ENCODE measurements at places on chromosomes 7 and 10.

- no peak for DNase-seq
Observed at GRCh38 chr10:33067481-33067880, 109.5 kb upstream of the ITGB1 start.

- DNase-seq: no peak
Observed at GRCh38 chr10:46523962-46524471, 32.4 kb downstream of the GPRIN2 start.

GRCh38 chr7:74289659-74290552, 699 bp downstream of the CLIP2 start:
- peak; percentile 20 for DNase-seq

- DNase-seq: peak; percentile 77
Observed at GRCh38 chr7:25851332-25852210, 300.4 kb upstream of the NFE2L3 start.

- DNase-seq: peak; percentile 15
Observed at GRCh38 chr7:11875635-11876034, 43.6 kb upstream of the THSD7A start.

DNA sequence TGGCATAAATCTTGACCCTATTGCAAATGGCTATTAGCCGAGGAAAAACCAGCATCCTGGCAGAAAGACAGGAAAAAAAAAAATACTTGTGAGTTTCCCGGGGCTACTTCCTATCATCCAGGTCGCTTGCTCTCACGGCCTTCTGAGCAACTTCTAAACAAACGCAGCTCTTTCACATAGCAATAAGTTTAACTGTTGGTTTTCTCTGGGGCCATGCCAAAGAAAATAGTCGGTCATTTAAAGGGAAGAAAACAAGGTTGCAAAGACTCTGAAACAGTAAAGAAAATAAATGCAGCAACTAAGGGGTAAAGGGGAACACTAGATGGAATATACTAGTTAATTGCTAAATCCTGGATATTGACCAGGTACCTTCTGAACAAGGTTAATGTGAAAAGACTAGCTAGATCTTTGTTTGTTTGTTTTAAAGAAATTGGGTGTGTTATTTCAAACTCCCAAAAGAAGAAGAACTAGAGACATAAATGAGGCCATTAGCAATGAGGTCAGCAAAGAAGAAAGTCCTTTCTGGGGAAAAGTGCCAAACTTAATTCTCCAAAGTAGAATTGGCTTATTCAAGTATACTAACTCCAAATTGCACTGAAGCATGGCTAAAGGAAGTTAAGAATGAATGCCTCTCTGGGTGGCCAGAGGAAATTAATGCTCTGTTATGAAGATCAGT, 54.2 kb downstream of the SLC39A12 start:
- DNase-seq: no peak

DNA sequence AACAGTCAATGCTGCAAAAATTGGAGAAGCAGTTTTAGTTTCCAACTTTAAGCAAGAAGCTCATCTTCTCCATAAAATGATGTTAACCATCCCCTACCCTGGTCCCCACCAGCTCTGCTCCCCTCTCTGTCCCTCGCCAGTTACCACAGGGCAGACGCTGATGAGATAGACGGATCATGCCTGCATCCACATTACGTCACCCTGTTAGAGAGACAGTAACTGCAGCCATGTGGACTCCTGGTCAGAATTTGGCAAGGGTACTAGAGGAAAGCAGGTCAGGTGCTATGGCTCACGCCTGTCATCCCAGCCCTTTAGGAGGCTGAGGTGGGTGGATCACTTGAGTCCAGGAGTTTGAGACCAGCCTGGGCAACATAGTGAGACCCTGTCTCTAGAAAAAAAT, 81.9 kb upstream of the FZD8 start:
- no peak for DNase-seq

GRCh38 chr7:17680026-17680425, 260.3 kb downstream of the SNX13 start:
- no peak for DNase-seq

GRCh38 chr10:8048281-8049008, 6.0 kb upstream of the GATA3 start:
- DNase-seq: no peak

GRCh38 chr10:44143556-44143955, 241.3 kb downstream of the CXCL12 start:
- no peak for DNase-seq

DNA sequence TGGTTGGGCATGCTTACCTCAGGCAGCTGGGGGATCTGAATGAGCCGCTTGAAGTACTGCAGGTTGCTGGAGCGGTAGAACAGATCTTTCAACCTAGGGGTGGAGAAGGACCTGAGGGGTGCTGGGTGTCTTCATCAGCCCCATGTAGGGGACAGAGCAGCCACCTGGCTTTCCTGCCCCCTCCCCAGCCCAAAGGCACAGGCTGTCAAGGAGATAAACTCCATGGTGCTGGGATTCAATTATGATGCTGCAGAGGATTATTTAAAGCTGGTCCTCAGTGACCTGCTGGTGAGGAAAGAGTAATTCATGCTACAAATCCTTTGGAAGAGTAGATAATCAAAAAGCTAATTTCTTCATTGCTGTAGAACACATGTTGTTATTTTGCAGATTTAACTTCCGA, 71.1 kb downstream of the SPDYE5 start:
- no peak for DNase-seq

- DNase-seq: no peak
Observed at GRCh38 chr10:43194859-43195258, 56.6 kb downstream of the CSGALNACT2 start.

- no peak for DNase-seq
Observed at GRCh38 chr10:19500959-19501358, 315.3 kb upstream of the PLXDC2 start.

GRCh38 chr7:56078196-56078595, 14.1 kb downstream of the SUMF2 start:
- no peak for DNase-seq

GRCh38 chr7:42348631-42349030, 111.6 kb upstream of the GLI3 start:
- DNase-seq: no peak

GRCh38 chr10:1686491-1686749, 50.9 kb downstream of the ADARB2 start:
- DNase-seq: no peak

- DNase-seq: peak; percentile 87
Observed at GRCh38 chr10:101829561-101830315, 11.5 kb upstream of the OGA start.

- no peak for DNase-seq
Observed at GRCh38 chr7:130048906-130049305, 2.3 kb downstream of the ZC3HC1 start.

GRCh38 chr7:24337180-24337579, 53.2 kb downstream of the NPY start:
- DNase-seq: peak; percentile 43

- DNase-seq: no peak
Observed at GRCh38 chr7:151869968-151870918, 6.7 kb downstream of the PRKAG2 start.

- no peak for DNase-seq
Observed at GRCh38 chr7:157003756-157004520, 6.5 kb downstream of the MNX1 start.

DNA sequence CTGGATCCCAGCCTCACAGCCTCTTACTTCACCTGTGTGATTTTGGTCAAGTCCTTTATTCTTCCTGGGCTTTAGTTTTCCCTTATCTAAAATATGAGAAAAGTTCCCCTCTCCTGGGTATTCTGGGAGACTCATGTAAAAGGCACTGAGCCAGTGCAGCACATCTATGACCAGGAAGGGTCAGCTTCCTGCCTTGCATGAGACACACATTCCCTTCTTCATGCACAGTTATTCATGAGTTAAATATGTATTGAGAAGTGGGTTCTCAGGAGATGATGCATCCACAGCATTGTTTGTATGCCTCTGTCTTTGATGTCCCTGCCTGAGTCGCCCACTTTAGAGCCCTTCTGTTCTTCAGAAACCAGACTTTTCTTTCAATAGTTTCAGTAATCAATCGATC, 33.3 kb downstream of the EGFR start:
- DNase-seq: no peak

GRCh38 chr7:127881564-127881963, 149.7 kb downstream of the LRRC4 start:
- no peak for DNase-seq

DNA sequence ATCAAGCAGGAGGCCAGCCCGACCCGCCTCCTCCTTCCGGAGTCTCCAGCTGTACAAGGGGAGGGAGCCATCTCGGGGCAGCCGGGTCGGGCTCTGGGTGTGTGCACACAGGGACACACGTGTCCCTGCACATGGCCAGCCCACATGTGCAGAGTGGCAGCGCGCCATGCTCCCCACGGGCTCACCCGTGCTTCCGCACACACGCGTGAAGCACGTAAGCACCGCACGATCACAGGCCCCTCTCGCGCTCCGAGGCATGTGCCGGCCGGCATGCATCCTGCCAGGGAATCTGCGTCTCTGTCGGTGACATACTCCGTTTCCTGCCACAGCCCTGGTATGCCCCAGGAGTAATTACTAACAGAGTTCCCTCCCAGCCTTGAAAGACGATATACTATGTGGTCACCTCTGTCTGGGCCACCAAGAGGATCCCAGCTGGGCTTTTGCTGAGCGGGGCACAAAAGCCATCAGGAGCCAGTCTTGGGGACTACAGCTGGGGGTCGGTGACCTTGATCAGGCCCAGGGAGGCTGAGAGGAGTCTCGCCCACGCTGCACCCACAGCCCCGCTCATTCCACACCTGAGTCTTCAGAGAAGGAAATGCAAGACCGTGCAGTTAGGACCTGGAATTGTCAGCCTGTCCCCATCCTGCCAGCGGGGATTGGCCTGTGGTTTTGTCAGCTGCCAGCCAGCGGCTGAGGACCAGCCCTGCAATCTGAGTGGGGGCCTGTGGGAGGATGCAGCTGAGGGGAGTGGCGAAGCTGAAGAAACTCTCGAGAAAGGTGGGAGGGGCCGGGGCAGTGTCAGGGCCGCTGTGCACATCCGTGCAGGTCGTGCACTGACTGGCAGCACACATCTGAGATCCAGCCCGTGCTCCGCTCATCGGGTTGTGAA, 11.0 kb upstream of the LFNG start:
- no peak for DNase-seq

- DNase-seq: no peak
Observed at GRCh38 chr7:36690041-36690440, 34.3 kb downstream of the AOAH start.

GRCh38 chr10:43856299-43856698, 207.6 kb upstream of the ZNF32 start:
- no peak for DNase-seq

DNA sequence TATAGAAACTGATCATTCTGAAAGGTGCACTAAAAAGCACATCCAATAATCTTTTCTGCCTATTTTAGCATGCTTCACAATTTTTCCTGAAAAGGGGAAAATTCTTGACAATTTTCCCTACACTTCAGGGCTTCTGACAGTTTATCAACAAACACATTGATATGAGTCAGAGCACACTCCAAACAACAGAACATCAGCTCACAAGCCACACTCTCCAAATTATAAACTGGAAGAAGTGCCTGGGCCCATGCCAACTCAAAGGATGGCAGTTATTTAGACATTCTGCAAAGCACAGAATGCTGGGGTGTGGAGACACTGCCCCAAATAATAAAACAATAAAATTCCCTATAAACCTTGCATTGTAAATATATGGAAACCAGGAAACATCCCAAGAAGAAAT, 90.8 kb downstream of the ELAPOR2 start:
- DNase-seq: no peak

DNA sequence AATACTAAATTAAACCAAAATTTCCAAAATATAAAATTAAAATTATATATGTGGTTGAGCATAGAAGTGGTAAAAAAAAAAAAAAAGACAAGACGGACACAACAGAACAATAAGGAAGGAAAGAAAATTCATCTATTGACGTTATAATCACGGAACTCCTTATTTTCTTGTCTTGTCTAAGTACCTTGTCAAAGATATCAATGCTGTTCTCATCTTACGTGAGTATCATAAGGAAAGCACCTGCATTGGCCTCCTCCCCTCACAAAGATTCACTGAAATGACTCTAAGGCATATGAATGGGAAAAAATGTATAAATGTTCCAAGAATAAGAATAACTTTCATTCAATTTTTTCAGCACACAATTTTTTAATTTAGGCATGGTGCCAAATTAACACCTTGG, 135.4 kb downstream of the PPP1R3A start:
- no peak for DNase-seq

GRCh38 chr7:110386913-110387312, 704.0 kb upstream of the LRRN3 start:
- no peak for DNase-seq

DNA sequence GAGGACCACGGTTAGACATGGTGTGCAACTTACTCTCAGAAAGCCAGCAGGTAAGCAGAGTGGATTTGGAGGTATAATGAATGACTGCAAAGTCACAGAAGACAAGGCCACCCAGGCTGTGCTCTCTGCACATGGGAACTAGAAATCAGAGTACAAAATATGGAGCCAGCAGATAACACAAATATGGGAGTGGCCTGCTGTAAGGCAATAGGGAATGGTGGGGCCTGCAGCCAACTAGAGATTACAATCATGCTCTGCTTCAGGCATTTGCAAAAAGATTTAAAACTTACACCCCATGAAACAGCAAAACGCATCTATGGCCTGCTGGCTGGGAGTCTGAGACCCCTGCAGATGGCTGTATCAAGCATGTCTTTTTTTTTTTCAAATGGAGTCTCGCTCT, 47.0 kb downstream of the RGS10 start:
- no peak for DNase-seq

DNA sequence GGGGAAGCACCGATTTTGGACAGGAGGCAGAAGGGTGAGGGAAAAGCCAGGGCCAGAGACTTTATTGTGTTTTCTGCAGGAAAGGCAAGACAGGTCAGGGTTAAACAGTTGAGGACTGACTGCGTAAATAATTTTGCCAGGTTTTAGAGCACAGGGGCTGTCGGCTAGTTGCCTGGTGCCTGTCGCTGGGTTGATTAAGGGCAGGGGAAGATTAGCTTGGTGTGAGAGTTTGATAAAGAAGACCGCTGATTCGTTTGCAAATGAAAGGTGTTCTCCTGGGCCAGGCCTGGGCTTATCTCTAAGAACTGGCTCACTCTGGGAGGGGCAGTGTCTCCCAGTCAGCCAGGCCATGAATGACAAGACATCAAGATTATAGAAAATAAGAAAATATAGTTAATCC, 75.6 kb downstream of the SLC37A3 start:
- no peak for DNase-seq

- no peak for DNase-seq
Observed at GRCh38 chr7:101580596-101580995, 48.5 kb downstream of the MYL10 start.

- DNase-seq: no peak
Observed at GRCh38 chr10:34907743-34908430, 92.8 kb upstream of the PARD3 start.

- DNase-seq: peak; percentile 56
Observed at GRCh38 chr7:135877805-135878204, 99.4 kb downstream of the MTPN start.

All from NCI-H146 (cell line).